Activated T-helper 1 cell treated with anti-CD3 and anti-CD28 coated beads, Interleukin-12 subunit alpha, Interleukin-12 subunit beta, Interleukin-2, Interleukin-4 antibody, amounts not matched to agents 30 ng/mL and 10 ng/mL and 1 ng/mL, durations not matched to agents 14 hours and 24 hours and 36 hours (primary cell): ENCODE measurements at places on chromosomes 3 and 15. TPM values are rescaled to one million over a fixed set of nuclear protein-coding genes. Genes with fewer than 3 reads are reported as not detected.
A peak's percentile ranks its signal among the peaks of the same experiment; 100 is the strongest.

The TRNT1 gene
- 52.4 and 53.5 TPM in 2 replicates for total RNA-seq

The STARD5 gene
- 4.5 and 4.6 TPM in 2 replicates for total RNA-seq

GRCh38 chr3:32238453-32239306 is at the start of gene CMTM8:
CMTM8 (plus strand) TSS chr3:32238680; CDS start chr3:32238973, 293 bp downstream.
- peak within 1 kb of the TSS; percentile 53 for H3K27ac ChIP-seq
- peaks cover 31% of the 10 kb centered on the region for H3K27me3 ChIP-seq
- peaks cover 6% of the 10 kb centered on the region for H3K36me3 ChIP-seq
- peak; percentile 54 for DNase-seq

- H3K4me3 ChIP-seq, result peak overlapping the region; percentile 40
- H3K27me3 ChIP-seq, result no peaks in the 10 kb centered on the region
- peaks cover 41% of the 10 kb centered on the region for H3K36me3 ChIP-seq
- peak overlapping the region; percentile 84 for H3K27ac ChIP-seq
- H3K4me1 ChIP-seq, result peaks cover 67% of the 10 kb centered on the region
Measured at GRCh38 chr3:105806359-105806758, 62.5 kb downstream of the CBLB start.

- no peaks in the 10 kb centered on the region for H3K36me3 ChIP-seq
- DNase-seq, result no peak
- H3K4me3 ChIP-seq, result no peak overlapping the region
- no peak overlapping the region for H3K27ac ChIP-seq
- H3K27me3 ChIP-seq, result peaks cover 3% of the 10 kb centered on the region
- H3K4me1 ChIP-seq, result peaks cover 46% of the 10 kb centered on the region
Measured at GRCh38 chr3:29279286-29279685, 1.6 kb upstream of the RBMS3 start.

- no peaks in the 10 kb centered on the region for H3K4me1 ChIP-seq
- no peak overlapping the region for H3K4me3 ChIP-seq
- no peaks in the 10 kb centered on the region for H3K27me3 ChIP-seq
- no peak overlapping the region for H3K27ac ChIP-seq
- H3K36me3 ChIP-seq, result no peaks in the 10 kb centered on the region
- DNase-seq, result no peak
Measured at GRCh38 chr15:36796161-36796560, 216.7 kb downstream of the CDIN1 start.

GRCh38 chr15:97706059-97706458 is 254.4 kb upstream of the ARRDC4 start:
- H3K27ac ChIP-seq, result no peak overlapping the region
- H3K4me3 ChIP-seq, result no peak overlapping the region
- no peak for DNase-seq
- H3K27me3 ChIP-seq, result no peaks in the 10 kb centered on the region
- no peaks in the 10 kb centered on the region for H3K36me3 ChIP-seq

DNA sequence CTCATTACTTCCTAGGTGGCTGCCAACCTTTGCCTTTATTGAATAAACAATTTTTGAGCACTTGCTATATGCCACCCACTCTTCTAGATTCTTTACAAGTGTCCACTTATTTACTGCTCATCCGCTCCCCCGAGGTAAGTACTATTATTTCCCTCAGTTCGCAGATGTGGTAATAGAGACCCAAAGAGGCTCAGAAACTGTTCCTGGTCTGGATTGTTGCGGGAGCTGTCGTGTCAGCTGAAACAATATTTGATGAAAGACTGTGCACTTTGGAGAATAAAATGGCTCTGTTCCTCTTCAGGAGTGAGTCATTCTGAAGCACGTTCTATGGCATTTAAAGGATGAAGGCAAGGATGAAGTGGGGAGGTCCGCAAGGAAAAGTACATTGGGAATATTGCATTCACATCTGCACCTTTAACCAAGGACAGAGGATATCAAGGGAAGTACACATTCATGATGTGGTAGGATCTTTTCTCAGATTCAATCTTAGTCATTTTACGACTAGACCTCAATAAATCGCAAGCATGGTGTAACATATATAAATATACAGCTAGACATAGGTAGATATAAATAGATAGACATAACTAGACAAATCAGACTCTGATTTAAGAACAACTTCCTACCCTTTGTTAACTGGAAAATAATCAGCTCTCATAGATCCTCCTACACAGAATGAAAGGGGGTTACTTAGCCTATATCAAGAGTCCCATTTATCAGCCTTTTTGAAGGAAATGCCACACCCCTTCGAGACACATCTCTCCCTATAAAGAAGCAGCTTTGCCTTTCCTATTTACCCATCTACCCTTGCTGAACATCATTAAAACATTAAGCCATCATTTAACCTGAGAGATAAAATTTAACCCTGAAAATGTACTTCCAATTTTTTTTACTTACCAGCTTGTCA is 70.3 kb downstream of the RORA start:
- no peaks in the 10 kb centered on the region for H3K4me1 ChIP-seq
- no peaks in the 10 kb centered on the region for H3K36me3 ChIP-seq
- no peak overlapping the region for H3K4me3 ChIP-seq
- peaks cover 38% of the 10 kb centered on the region for H3K27me3 ChIP-seq
- no peak for DNase-seq

DNA sequence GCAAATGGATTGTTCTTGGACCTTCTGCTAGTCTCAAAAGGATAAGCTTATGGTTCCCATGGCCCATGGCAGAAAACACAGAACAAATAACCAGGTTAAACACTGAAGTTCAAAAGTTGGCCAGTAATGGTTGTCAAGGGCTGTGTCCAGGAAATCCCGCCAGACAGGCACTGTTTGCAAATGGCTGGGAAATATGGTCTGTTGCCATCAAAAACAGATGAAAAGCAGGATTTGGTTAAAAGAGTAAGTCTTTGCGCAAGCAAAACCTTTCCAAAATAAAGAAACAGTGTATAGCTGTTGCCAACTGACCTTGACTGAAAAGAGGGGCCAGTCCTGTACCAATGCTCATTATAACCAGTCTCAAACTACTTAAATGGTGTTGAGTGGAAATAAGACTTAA is 58.6 kb downstream of the WWTR1 start:
- H3K27ac ChIP-seq, result no peak overlapping the region
- no peak for DNase-seq
- H3K27me3 ChIP-seq, result peaks cover 11% of the 10 kb centered on the region
- H3K4me1 ChIP-seq, result no peaks in the 10 kb centered on the region

GRCh38 chr3:4078903-4079302 is 224.3 kb upstream of the SETMAR start:
- no peaks in the 10 kb centered on the region for H3K27me3 ChIP-seq
- no peaks in the 10 kb centered on the region for H3K36me3 ChIP-seq
- H3K4me1 ChIP-seq, result no peaks in the 10 kb centered on the region
- DNase-seq, result no peak
